ENCODE measurements at places on chromosomes 7 and 10.

DNA sequence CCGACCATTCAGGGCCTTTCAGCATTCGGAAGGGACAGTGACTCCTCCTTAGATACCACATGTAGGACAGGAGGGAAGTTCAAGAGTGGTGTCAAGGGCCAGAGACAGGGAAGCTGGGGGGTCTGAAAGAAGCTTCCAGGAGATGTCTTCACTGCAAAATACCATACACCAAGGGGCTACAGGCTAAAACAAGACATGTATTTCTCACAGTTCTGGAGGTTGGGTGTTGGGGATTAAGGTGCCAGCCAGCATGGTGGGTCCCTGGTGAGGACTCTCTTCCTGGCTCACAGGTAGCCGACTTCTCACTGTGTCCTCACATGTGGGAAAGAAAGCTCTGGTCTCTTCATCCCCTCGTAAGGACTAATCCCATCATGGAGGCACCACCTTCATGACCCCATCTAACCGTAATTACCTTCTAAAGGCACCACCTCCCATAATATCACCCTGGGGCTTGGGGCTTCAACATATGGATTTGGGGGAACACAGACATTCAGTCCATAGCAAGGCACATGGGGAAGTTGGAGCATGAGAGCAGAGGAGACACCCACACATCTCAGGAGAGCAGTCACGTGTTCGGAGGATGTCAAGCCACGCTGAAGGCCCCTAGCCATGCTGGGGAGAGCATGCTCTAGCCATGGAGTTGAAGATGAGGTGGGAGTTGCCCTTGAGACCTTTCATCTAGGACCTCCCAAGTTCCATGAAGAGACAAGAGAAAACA is 73.9 kb upstream of the GDF10 start:
- no peak for DNase-seq

DNA sequence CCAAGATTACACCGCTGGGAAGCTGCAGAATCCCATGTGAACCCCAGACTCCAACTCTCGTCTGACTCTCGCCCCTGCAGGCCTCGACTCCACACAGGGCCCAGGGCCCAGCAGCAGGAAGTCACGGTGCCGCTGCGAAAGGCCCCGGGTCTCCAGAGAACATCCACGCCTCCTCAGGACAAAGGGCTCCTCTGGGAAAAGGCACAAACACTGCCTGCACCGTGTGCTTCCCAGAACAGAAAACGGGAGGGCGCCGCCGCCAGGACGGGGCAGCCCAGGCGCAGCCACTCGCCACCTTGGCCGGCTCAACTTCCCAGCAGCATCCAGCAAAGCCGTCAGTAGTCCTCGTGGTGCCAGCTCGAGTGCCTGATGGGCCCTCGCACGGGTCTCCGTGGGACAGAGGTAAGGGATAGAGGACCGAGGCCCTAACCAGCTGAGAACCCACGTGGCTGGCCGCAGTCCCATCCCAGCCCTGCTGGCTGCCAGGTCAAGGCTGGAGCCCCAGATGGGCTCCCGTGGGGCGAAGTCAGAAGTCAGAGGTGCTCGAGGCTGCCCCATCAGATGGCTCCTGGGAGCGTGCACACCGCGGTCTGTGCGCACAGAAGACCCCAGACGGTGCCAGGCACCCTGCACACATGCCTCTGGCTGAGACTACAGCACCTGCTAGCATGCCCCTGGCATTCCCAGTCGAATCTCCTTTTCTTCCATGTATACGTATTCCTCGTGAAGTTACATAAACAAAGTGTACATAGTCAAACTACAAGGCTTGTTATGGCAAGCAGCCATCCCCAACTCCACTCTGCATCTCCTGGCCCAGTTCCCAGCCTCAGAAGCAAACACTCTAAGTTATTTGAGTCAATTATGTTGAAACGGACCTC is 60.2 kb downstream of the MAD1L1 start:
- peak; percentile 31 for DNase-seq

DNA sequence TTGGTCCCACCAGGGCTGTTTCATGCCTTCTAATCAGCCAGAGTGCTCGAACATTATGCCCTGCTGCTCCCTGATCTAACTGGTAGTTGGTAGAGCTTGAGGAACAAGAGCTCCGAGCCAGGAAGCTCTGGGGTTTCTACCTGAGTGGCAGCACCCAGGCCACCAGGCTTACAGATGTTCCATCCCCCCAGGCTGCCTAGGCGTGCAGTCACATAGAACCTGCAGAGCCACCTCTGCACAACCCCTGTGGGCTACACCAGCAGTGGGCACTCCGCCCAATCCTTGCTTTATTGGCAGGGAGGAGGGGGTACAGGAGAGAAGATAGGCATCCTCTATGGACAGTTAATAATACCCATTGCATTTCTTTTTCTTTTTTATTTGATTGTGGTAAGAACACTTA is 21.8 kb downstream of the MAP3K8 start:
- DNase-seq = no peak

DNA sequence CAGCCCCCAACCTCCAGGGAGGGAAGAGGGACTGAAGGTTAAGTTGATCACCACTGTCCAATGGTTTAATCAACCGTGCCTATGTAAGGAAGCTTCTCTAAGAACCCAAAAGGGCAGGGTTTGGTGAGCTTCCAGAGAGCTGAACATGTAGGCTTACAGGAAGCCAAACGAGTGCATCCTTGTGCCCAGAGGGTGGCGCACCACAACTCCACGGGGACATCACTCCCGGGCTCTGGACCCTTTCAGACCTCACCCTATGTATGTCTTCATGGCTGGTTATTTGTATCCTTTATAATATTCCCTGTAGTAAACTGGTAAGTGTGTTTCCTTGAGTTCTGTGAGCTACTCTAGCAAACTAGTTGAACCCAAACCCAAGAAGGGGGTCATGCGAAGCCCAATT is 11.5 kb upstream of the NFKB2 start:
- DNase-seq = no peak

DNA sequence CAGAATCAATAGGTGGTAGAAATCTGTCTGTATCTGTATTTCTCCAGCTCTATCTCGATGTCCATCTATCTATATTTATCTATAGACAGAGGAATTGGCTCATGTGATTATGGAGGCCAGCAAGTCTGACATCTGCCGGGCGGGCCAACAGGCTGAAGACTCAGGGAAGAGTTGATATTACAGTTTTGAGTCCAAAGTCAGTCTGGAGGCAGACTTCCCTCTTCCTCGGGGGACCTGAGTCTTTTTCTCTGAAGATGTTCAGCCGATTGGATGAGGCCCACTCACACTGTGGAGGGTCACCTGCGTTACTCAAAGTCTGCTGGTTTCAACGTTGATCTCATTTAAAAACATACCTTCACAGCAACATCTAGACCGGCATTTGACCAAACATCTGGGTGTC is 98.7 kb downstream of the RAMP3 start:
- no peak for DNase-seq

- DNase-seq = no peak
These were observed 152.5 kb downstream of the SLC25A13 start for GRCh38 chr7:96169439-96169838.

- no peak for DNase-seq
These were observed 21.0 kb downstream of the CFAP58 start for GRCh38 chr10:104374591-104374990.

All from HS-27A (cell line).